ENCODE measurements at places on chromosomes 6 and 20. TPM values are rescaled to one million over a fixed set of nuclear protein-coding genes. Genes with fewer than 3 reads are reported as not detected.

DNA sequence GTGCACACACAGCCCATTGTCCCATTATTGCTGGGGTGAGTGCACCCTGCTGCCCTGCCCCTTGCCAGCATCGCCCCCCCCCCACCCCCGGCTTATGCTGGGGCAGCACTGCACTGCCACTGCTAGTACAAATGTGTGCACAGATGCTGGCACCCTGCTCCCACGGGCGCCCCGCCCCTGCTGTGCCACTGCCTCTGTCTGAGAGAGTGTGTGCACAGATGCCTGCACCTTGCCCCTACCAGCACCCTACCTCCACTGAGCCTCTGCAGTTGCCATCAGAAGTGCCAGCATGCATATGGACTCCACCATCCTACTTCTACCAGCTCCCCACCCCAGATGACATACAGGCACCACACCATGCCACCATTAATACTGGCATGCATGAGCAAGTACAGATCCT is 454.6 kb upstream of the KHDRBS2 start:
- DNase-seq, result no peak

- no peak for DNase-seq
Measured at GRCh38 chr20:33014336-33015113, 7.0 kb downstream of the BPIFB2 start.

DNA sequence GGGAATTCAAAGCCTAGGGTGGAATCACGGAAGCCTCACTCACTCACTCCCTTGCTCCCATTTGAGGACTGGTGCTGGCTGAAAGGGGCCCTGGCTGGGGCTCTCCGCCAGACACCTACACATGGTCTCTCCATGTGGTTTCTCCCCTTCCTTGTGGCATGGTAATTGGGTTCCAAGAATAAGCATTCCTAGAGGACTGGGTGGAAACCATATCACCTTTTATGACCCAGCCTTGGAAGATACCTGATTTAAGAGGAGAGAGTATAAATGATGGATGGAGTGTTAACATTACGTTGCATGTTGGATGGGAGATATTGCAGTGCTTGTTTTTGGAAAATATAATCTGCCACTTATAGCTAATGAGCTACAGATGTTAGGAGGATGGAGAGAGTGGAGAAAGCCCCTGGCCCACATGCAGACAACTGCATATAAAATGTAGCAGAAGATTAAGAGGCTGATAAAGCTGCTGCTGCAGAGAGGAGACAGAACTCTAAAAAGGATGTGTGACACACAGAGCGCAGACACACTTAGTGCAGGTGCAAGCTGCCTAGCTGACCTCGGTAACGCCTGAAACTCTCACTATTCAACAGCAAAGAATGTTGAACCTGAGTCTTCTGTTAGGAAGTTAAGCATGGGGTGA is 23.3 kb upstream of the CDKN1A start:
- no peak for DNase-seq

- no peak for DNase-seq
Measured at GRCh38 chr20:1187605-1188171, 2.9 kb upstream of the TMEM74B start.

GRCh38 chr6:151436300-151436699 is 15.6 kb downstream of the RMND1 start:
- DNase-seq, result no peak

- no peak for DNase-seq
Measured at GRCh38 chr20:10675450-10675848, 1.6 kb upstream of the JAG1 start.

C6orf141 gene
- 0.62 TPM for polyA plus RNA-seq

PPP1R3G gene
- 3.8 TPM for polyA plus RNA-seq

CALHM5 gene
- polyA plus RNA-seq, result 1.2 TPM
